ENCODE measurements at places on chromosomes 7 and 10.
A peak's percentile ranks its signal among the peaks of the same experiment; 100 is the strongest.

- peak; percentile 20 for DNase-seq
These were observed 49.7 kb upstream of the NRF1 start for GRCh38 chr7:129561677-129562359.

DNA sequence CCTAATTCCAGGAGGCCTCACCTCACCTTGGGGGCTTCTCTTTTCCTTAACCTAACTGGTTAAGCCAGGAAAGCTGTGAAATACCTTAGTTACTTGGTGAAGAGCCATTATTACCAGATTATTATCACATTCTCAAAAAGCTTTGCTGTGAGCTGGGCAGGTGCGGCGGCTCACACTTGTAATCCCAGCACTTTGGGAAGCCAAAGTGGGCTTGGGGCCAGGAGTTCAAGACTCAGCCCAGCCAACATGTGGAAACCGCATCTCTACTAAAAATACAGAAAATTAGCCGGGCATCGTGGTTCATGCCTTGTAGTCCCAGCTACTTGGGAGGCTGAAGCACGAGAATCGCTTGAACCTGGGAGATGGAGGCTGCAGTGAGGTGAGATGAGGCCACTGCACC lies 102.4 kb upstream of the KLF6 start:
- no peak for DNase-seq

DNA sequence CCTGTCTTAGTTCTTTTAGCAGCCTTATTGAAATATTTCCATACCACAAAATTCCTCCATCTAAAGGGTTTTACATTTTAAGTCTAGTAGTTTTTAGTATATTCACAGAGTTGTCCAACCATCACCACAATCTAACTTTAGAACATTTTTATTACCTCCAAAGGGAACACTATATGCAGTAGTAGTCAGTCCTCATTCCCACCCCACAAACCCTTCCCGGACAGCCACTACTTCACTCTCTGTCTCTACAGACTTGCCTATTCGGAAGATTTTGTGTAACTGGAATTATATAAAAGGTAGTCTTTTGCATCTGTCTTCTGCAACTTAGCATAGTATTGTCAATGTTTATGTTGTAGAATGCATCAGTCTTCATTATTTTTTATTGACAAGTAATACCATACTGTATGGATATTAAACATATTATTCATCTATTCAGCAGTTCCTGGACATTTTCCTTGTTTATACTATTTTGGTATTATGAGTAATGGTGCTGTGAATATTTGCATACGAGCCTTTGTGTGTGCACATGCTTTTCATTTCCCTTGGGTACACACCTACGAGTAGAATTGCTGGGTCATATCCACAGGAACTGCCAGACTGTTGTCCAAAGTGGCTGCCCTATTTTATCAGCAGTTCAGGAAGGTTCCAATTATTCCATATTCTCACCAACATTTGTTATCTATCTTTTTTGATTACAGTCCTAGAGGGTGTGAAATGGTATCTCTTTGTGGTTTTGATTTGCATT lies 60.9 kb upstream of the LANCL2 start:
- DNase-seq = no peak

DNA sequence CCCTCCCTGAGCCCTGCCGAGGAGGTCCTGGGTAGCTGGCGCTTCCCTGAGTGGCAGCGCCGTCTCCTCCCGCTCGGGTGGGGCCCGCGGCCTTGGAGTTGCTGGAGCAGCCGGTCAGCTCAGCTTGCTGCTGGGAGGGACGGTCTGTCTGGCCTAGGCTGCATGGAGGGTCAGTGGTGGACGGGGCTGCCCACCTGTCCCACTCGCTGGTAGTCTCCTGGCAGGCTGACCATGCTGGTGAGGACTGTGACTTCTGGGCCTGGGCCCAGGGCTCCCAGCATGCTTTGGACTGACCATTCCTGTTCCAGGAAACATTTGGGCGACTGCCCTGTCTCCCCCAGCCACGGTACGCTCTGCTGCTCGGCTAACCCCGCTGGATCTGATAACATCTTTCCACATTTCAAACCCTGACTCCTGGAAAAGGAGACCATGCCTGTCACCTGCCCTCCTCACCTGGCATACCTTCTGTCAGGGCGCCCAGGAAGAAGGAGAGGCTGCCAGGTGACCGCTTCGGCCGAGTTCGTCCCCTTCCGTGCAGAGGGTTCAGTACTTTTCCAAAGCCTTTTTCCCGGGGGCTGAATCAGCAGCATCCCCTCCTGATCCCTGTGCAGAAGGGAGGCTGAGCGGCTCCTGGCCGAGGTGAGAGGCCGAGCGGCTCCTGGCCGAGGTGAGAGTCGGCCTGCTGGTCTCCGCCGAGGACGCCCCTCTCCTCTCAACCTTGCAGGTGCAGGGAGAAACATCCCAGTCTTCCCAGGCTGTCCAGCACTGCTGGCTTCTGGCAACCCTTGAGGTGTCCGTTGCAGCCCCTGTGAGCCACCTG lies 43.4 kb downstream of the FAM20C start:
- no peak for DNase-seq

DNA sequence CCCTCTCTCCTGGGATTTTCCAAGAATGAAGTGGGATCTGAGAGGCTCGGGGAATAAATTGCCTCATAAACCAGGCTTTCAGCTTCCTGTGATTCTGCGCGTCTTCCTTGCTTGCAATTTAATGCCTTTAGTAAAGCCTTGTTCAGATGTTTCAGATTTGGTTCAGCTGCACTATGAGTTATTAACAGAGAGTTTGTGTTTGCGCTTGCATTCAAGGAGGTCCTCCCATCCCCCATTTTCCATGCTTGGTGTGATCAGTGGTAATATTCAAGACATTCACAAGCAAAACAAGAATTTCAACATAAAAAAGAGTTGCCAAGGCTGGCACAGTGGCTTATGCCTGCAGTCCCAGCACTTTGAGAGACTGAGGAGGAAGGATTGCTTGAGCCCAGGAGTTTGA lies 1068.9 kb downstream of the TYW1 start:
- DNase-seq = no peak

- DNase-seq = no peak
These were observed 67.2 kb downstream of the ATAD1 start for GRCh38 chr10:87750817-87751216.

GRCh38 chr7:24738577-24738976 lies 18.7 kb downstream of the GSDME start:
- no peak for DNase-seq

DNA sequence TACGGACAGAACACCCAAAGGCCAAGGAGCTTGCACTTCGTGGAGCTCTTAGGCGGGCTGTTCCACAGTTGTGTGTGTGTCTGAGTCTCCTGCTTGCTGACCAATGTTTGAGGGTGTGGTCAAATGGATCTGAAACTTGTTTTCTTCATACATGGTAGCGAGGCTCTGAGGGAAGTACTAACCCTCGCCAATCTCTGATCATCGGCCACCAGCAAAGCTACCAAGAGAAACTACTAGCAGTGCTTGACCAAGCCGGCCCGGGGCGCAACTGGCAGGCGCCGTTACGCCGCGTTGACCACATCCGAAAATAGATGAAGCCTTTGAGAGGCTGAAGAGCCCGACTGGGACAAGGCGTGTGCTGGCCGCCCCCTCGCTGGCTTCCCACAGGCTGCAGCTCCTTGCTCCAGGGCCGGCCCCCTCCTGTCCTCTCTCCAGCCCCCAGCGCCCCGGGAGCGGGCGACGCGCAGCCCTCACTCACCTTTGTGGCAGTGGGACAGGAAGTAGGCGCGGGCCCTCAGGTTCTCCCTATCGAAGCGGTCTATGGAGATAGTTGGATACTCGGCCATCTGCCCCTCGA lies 384 bp downstream of the DCLRE1C start:
- DNase-seq = peak; percentile 38

GRCh38 chr10:50394832-50395231 lies 143.5 kb upstream of the ASAH2 start:
- DNase-seq = peak; percentile 65

DNA sequence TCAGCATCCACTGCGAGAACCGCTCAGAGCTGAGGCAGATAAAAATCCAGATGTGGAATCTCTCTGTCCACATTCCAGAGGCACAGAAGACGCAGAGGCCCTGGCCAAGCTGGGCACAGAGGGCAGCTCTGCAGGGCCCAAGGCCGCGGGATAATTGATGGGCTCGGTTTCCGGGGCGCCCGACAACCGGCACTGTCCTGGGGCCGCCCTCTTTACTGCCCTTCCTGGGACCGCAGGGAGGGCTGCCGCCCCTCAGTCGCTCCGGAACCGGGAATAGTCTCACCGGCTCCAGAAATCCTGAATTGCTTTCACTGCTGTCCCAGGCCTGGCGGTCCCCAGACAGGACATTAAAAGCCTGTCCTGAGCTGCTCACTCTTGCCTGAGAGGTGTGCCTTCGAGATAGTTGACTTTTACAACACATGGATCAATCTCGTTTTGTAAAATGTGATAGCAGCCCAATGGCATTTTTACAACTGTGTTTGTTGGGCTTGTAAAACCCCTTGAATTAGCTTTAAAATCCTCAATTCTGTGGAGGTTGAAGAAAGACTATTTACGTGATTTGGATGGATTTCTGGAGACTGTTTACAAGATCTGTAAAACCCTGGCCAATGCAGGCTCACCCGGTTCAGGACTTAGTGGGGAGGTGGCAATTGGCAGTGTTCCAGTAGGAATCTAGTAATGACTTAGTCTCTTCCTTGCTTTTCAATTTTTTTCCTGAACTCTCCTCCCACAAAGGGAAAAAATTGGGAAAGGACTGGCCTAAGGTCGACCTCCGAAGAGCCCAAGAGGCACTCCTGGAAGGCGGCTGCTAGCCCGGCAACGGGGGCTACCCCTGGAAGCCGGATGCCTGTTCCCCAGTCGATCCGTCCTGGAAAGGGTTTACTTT lies 1.4 kb upstream of the HOXA6 start:
- DNase-seq = no peak

DNA sequence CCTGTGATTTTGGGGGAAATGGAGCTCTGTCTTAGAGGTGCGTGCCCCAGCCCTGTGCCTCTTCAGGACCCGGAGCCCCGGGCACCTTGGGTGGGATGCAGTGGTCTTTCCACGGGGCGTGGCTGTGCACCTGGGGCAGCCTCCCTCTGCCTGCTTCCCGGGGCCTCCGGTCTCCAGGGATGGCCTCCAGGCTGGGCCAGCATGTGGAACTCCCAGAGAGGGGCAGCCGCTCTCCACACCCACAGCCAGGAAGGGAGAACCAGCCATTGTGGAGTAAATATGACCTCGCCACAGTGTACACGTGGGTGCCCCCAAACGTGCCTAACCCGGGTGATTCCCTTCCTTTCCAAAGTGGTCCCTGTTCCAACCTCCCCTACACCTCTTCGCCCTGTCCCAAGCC lies 52.6 kb downstream of the JAKMIP3 start:
- DNase-seq = no peak

GRCh38 chr10:110165239-110165638 lies 42.2 kb upstream of the MXI1 start:
- DNase-seq = no peak

DNA sequence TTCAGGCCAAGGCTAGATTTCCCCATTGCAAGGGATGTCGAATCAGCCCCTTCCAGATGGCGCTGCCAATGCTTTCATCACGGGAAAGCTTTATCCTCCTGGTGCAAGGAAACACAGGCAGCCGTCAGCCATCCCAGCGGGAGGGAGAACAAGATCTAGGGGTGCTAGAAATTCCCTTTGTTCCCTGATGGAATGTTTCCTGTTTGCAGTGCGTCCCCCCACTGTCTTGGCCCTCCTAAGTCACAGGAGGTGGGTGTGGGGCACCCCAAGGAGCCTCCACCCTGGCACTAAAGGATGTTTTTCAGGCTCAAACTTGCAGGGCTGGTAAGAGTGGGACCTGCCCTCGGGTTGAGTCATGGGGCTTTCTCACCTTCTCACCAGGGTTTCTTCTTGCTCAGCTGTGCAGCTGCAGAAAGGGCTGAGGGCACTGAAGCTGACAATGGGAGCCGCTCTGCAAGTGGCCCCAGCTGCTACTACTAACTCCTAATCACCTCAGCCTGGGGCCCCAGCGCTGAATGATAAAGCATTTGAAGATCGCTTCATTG lies 103.6 kb downstream of the PRPF18 start:
- no peak for DNase-seq

DNA sequence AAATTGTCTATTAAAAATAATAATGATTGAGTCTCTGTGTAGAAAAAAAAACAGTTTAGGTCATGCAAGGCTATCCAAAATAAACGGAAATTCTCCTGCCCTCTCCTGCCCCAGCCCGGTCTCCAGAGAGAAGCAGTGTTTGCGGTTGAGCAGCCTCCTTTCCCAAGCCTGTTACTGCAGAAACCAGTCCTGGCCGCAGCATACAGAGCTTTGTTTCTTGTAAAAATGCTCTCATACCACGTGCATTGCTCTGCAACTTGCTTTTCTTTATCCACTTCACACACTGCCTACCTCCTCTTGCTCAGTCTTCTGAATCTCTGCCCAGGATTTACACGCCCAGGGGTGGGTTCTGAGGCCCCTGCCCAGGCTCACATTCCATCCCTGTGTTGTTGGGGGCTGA lies 34.4 kb upstream of the CUL1 start:
- DNase-seq = no peak

- DNase-seq = no peak
These were observed 4.3 kb upstream of the C1GALT1 start for GRCh38 chr7:7178081-7178480.

GRCh38 chr10:128657548-128657947 lies 531.3 kb upstream of the MKI67 start:
- DNase-seq = no peak

DNA sequence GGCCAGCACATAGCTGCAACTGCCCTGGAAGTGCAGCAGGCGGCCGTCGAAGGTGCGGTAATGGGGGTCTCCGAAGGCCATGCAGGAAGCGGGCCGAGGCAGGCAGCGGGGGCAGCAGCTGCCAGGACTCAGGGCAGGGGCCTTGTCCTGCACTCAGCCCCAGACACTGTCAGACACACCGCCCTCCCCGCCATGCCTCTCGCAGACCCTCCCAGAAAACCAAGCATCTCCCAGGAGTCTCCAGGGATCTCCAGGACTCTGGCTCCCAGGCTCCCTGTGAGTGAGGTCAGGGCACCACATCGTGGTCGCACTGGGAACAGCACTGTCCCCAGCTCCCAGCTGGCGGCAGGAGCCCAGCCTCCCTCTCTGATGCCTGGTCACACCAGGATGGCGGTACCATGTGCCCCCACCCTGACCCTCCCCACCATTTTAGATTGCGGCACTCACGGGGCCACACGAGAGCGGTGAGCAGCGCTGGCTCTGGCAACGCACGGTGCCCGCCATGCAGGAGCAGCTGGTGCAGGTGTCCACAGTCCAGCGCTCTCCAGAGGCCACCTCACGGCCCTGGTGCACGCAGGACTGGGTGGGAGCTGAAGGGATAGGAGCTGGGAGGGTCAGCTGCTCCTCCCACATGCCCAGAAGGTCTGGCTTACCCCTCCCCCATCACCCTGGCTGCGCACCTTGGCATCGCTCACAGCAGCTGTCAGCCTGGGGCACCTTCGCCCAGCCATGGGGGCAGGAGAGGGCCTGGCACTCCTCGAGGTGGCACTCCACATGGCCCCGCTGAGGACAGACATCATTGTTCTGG lies 17.5 kb downstream of the ATP6V1F start:
- DNase-seq = no peak

DNA sequence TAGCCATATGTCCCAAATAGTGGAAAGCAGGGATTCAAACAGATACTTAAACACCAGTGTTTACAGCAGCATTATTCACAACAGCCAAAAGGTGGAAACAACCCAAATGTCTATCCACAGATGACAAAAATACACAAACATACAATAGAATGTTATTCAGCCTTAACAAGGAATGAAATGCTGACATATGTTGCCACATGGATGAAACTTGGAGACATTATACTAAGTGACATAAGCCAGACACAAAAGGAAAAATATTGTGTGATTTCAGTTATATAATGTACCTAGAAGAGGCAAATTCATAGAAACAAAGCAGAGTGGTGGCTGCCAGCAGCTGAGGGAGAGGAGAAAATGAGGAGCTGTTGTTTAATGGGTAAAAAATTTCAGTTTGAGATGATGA lies 533.9 kb upstream of the FZD8 start:
- no peak for DNase-seq
